ENCODE measurements at places on chromosomes 4 and X.

GRCh38 chr4:145830699-145831098 is 107.9 kb downstream of the ZNF827 start:
- DNase-seq, result no peak

GRCh38 chr4:172129593-172129992 is 316.4 kb downstream of the GALNTL6 start:
- no peak for DNase-seq

GRCh38 chr4:91958596-91958995 is 345.2 kb upstream of the GRID2 start:
- DNase-seq, result no peak

DNA sequence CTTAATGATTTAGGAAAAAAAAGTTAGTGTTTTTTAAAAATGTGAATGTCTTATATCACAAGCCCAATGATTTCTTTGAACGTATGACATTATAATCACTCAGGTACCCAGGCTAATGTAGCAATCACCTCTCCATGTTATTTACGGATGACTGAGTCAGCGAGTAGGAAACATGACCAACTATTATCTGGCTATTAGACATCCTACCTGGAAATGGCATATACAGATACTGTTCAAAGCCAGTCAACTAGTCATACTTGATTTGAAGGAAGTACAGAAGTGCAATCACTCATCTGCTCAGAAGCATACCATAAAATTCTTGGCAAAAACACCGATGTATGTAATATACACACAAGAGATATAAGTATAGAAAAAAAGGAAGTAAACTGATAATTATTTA is 732.5 kb downstream of the ARAP2 start:
- no peak for DNase-seq

DNA sequence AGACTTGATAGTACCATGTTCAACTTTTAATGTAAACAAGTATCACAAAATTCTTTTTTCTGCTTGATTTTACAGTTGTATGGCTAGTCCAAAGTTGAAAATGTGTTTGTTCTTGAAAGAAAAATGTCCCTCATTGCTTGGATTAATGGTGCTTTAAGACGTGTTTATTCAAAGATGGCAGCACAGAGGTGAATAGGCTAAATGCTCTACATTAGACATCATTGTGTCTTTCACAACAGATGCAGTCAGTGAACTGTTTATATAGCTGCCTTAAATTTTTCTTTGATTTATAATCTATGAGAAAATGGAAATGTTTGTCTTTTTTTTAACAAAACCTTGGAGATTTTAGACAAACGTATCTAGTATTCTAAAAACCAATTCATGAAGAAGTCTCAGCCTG is 137.3 kb downstream of the BMPR1B start:
- DNase-seq, result no peak

DNA sequence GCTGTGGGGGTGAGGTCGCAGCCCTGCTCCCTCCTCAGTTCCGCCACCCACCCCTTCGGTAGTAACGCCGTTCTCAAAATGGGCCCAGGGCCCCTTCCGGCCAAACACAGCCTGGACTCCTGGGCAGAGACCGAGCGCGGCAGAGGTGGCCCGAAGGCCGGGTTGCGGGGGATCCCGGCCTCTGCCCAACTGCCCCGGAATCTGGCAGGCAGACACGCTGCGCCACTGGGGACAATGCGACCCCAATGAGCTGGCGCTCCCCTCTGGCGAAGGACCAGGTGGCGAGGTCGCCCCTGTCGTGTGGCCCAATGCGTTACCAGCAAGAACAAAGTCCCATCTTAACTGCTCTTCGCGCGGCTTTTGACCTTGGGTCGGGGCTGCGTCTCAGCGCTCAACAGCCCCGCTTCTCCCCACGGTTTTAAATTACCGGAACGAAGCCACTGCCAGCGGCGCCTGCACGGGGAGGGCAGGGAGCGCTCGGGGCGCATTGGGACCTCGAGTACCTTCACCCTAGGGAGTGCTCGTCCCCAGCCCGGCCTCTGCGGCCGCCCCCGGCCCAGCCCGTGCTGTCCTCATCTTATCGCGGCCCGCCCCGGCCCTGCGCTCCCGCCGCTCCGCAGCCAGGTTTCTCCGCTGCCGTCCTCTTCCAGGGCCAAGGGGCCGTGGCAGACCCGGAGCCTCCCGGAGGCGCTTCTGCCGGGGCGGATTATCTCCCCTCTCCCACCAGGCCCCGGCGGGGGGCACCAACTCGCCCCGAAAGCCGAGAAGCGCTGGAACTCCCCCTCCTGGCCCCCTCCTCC is 22.2 kb upstream of the HMX1 start:
- DNase-seq, result no peak

DNA sequence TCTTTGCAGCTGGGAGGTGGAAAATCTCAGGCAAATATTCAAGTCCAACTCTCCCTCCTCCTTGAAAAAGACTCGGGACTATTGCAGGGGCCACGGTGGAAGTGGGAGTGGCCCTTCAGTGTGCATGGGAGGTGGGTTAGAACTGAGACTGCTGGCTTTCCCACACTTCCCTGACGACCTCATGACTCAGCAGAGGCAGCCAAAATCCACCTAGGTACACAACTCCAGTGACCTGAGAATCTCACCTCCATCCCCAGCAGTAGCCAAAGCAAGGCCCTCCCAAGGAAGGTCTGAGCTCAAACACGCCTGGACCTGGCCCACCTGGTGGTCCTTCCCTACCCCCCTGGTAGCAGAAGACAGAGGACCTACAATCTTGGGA is 6.2 kb upstream of the UGT2B17 start:
- no peak for DNase-seq

GRCh38 chrX:109926743-109927662 is 75.9 kb upstream of the TMEM164 start:
- no peak for DNase-seq

- no peak for DNase-seq
Measured at GRCh38 chrX:58025979-58026378, 115.7 kb upstream of the ZXDA start.

- DNase-seq, result no peak
Measured at GRCh38 chr4:179989975-179990374, 2253.2 kb upstream of the TENM3 start.

DNA sequence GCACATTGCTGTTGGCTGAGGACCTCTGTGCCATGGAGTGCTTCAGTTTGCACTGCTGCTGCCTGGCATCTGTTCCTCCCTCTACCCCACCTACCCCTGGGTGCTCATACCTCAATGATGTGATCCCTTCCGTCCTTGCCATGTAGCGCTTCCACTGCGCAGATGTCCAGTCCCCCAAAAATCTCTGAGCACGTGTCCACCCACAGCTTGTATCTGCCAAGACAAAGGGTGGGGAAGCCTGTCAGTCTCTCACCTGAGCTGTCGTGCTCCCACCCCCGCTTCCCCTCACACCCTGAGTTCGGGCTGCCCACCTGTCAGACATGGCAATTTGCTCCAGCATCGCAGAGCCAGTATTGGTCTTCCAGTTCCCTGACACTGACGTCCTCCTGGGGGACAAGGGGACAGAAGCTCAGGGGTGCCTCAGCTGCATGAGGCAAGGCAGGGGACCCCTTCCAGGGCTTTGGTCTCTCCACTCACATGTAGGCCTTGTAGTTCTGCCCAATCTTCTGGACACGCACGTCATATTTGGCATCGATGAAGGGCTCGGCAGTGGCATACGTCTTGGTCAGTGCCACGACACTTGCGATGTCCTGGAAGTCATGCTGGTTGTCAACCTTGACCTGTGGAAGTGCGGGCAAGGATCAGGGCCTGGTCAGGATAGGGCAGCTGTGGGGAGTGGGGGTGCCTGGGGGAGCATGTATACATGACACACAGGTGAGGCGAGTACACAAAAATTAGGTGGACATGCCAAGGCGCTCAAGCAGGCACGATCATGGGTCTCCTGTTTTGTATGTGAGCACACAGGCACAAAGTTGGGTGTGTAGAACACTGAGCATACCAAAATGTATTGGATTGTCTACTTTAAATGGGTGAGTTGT is 6.0 kb upstream of the TIMP1 start:
- no peak for DNase-seq

DNA sequence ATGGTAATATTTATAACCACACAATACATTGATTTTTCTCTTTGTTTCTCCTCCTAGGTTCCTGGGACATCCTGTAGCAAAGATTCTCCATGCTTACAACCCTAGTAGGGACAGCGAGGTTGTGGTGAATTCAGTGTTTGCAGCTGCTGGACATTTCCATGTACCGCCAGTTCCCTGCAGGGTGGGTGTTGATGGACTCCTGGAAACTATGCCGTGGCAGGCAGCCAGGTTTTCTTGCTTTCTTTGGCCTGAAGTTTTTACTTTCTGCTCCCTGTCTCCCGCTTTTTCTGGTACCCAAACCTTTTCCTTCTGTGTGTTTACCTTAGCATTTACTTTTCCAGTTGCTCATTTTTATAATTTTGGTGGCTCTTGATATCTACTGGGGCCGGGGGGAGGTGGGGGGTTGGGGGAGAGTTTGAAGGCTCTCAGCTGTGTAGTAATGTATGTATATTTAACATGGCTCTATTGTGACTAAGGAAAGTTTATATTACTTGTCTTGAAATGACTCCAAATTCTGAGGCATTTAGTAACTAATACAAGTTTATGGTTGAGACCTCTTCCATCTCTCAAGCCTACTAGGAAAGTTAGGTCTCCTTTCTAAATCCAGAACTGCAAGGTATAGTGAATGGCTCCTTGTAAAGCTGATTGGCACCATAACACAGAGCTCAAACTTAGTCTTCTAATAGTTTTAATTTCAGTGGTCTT is 89.7 kb downstream of the TMEM131L start:
- DNase-seq, result no peak

DNA sequence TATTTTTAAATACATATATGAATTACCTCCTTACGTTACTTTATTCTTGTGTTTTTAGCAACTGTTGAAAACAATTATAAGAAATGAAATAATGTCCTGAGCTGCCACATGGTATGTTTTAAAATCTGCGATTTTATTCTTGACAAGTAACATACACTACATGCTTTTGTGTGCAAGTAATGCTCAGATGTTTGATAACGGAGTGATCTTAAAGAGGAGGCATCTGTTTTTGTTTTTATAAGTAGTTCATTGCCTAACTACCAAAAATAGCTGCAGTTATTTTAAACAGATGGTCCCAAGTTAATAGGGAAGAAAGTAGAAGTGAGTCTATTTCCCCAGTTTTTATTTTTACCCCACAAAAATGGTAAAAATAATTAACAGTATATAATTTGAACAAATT is 55.2 kb downstream of the GAB1 start:
- DNase-seq, result no peak

DNA sequence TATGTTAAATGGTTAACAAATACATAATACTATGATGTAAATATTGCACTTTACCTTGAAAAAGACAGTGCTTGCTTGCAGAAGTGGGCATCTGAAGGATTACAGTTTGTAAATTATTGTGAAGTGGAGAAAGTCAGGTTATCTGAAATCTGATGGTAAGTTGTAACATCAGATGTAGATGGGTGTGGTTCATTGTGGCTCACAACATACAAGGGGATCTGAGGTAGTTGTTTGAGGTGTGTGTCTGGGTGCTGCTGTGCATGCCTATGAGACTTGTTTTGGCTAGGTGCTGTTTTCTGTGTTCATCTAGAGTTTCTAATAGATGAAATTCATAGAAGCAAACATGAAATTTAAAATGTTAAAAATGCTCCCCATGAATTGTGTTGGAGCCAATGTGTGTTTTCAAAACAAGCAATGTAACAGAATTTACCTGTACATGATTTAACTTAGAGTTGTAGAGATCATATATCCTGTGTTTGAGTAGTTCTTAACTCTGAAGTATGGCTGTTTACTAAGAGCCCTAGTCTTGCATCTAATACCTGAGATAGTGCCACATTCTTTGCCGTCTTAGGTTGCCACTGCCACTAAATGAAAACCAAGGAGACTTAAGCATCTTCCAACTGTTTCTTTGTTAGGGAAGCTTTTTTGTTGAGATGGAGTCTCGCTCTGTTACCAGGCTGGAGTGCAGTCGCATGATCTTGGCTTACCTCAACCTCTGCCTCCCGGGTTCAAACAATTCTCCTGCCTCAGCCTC is 11.9 kb upstream of the NDUFC1 start:
- no peak for DNase-seq

GRCh38 chrX:29617725-29618124 is 597.6 kb upstream of the MAGEB2 start:
- no peak for DNase-seq

- DNase-seq, result no peak
Measured at GRCh38 chr4:184232975-184233374, 15.3 kb upstream of the ENPP6 start.

DNA sequence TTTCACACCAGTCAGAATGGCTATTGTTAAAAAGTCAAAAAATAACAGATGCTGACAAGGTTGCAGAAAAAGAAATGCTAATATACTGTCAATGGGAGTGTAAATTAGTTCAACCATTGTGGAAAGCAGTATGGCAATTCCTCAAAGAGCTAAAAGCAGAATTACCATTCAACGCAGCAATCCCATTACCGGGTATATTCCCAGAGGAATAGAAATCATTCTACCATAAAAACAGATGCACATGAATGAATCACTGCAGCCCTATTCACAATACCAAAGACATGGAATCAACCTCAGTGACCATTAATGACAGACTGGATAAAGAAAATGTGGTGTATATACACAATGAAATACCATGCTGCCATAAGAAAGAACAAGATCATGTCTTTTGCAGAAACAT is 243.0 kb downstream of the STPG2 start:
- no peak for DNase-seq

DNA sequence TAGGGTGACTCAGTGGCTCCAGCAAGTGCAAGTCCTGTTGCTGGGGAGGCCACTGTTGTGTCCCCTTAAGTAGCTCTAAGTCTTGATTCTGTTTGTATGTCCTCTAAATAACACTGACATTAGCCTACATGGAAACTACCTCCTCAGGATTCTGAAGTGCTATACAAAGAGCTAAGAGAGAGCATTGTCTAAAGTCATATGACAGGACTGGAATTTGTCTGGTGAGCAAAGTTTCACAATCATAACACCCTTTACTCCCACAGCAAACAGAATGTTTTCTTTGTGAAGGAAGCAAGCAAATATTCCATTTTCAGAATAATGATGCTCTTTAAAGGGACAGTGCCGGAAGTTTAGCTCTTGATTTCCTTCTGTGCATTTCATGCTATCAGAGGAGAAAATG is 23.4 kb upstream of the CT47A1 start:
- no peak for DNase-seq

- no peak for DNase-seq
Measured at GRCh38 chr4:44487341-44487740, 38.7 kb upstream of the KCTD8 start.

GRCh38 chrX:71989768-71990426 is 79.3 kb downstream of the NHSL2 start:
- no peak for DNase-seq

- DNase-seq, result no peak
Measured at GRCh38 chr4:52376132-52376704, 282.9 kb downstream of the USP46 start.
